Left lobe of liver (tissue), 2 donors: ENCODE measurements at places on chromosomes 6 and 20. TPM values are rescaled to one million over a fixed set of nuclear protein-coding genes. Genes with fewer than 3 reads are reported as not detected.

DNA sequence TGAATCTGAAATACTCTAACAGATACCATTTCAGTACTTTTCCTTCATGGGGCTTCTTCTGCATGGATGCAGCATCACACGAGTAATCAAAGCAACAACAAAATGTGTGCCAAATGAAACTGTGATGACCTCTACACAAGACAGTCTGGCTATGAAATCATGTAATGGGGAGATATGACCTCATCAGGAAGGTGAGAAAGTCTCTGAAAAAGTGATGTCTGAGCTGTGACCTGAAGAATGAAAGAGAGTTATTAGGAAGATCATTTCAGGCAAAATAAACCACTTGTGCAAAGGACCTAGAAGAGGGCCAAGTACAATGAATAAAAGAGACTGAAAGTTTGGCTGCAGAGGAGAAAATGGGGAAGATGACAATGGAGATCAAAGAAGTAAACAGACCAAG lies 182.8 kb downstream of the PTPRK start:
- DNase-seq, result no peak

DNA sequence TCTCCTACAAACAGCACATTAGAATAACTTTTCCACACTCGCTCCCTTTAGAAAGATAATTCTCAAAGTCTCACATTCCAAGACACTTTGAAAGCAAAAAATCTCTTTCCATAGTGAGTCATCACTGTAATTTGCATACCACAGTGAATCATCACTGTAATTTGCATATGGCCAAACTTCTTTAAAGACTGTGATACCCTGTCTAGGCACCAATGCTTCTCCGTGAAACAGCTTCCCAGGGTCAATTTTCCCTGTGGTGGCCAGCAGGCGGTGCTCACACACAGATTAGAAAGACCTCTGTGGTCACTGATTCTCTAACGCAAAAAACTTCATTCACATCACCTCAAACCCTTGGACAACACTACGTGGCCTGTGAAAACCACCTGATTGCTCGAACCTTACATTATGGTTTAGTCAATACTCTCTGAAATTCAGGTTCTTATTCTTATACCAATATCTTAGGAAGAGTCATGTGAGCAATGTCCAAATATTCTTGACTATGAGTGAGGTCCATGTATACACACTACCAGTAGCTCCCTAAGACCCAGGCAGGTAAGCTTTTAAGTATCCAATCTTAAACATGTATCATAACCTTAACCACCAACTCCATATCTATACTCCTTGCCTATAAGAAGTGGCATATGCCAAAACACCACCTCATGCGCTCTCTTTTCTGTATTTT lies 78.5 kb upstream of the PHACTR1 start:
- DNase-seq, result peak; percentile 48

Gene ZSCAN9
- 2.2 TPM for total RNA-seq

Gene ADGB
- not detected for total RNA-seq

Gene SYTL3
- total RNA-seq, result 0.43 TPM
